ENCODE measurements at places on chromosomes 16 and 17. TPM values are rescaled to one million over a fixed set of nuclear protein-coding genes. Genes with fewer than 3 reads are reported as not detected.

DNA sequence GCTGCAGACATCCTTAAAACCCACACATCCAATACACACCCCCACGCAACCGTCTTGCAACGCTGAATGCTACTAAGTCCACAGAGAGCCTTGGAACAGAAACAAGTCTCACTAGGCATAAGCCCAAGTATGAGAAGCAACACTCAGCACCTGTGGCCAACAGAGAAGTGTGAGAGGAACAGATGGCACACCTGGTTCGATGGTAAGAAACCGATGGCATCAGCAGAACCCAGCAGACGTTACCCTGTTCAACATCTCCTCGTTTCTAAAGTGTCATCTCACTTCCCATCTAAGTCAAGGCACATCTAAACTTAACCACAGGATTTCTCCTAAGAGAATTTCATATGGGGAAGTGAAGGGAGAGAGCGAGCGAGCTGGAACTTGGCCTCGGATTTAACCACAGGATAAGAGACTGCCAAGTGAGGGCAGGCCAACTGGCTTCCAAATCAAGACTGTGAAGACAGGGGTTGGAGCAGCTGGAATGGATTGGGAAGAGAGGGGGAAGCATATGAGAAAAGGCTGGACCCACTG, 41.0 kb downstream of the NXPH3 start:
- no peak for DNase-seq

DNA sequence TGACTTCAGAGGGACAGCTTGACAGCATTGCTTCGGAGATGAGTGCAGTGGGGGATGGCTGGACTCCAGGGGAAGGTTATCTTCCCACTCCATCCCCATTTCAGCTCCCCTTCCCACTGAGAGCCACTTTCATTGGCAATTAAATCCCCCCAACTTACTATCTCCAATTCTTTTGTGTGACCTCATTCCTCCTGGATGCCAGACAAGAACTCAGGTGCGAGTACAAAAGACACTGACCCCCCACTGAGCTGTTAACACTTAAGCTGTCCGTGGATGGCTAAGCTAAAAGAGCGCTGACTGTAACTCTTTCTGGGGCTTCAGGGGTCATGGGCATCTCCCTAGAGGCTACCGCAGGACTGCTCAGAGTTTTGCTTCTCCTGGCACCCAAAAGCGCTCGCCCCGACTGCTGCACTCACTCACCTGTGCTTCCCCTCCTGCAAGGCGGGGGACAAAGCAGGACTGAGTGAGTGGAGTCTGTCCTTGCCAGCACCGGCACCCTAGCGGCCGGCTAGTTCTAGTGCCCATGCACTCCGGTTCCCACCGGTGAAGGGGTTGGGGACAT, 44.8 kb upstream of the FBXO47 start:
- DNase-seq: no peak

- peak; percentile 37 for DNase-seq
Observed at GRCh38 chr17:76370261-76370993, 14.0 kb upstream of the SPHK1 start.

- DNase-seq: no peak
Observed at GRCh38 chr17:4258867-4259266, 4.9 kb downstream of the ANKFY1 start.

DNA sequence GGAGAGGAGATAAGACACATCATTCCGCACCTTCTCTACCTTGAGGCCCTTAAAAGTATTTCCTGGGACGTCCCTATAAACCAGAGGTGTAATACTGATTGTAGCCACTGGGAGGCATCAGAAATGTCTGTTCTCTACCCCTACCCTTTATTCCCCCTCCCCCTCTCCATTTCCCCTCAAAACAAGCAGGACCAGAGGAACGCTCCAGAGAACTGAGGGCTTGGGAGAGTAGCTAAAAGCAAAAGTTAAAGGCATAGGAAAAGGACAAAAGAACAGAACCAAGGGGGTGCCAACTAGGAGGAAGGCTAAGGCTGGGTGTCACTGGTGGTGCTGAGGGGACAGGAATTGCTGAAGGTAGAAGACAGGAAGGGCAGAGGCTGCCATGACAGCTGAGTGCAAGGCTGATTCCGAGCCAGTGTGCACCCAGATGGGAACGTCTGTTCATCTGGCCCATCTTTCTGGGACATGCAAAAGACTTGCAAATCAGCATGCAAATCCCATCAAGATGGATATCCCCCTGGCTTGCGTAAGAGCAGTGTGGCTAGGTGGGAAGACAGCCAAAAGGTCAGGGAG, 6.7 kb downstream of the CAMTA2 start:
- peak; percentile 82 for DNase-seq

DNA sequence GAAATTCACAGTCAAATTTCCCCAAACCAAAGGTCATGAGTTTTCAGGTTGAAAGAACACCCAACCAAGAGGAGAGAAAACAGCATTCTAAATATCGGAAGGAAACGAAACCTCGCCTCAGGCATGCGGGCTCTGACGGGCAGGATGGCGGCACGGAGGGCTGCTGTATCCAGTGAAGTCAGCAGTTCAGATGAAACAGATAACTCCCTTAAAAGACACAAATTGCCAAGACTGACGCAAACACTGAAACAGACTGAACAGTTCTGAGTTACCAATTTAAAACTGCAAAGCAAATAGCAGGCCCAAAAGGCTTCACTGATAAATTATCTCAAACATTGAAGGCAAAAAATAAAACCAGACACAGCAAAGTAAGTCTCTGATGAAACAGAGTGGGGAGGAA, 20.6 kb upstream of the CDH15 start:
- no peak for DNase-seq

GRCh38 chr17:57284984-57285646, 28.8 kb downstream of the MSI2 start:
- no peak for DNase-seq

- DNase-seq: no peak
Observed at GRCh38 chr17:19724501-19725420, 8.4 kb upstream of the SLC47A2 start.

DNA sequence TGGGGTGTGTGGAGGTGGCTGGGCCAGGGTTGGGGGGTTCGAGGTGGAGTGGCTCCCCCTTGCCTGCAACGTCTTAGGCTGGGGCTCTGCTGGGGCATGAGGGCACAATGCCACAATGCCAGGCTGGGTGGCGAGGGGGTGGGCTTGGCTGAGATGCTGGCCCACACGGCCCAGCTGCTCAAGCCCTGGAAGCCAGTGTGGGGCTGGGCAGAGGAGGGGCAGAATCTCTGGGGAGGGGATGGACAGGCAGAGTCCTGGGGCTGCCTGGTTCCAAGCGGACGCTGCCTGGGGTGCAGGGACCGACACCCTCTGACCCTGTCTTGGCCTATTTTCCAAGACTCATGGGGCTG, 37.5 kb upstream of the SSTR5 start:
- DNase-seq: no peak

GRCh38 chr17:67260170-67260987, 15.4 kb upstream of the HELZ start:
- DNase-seq: peak; percentile 83

DNA sequence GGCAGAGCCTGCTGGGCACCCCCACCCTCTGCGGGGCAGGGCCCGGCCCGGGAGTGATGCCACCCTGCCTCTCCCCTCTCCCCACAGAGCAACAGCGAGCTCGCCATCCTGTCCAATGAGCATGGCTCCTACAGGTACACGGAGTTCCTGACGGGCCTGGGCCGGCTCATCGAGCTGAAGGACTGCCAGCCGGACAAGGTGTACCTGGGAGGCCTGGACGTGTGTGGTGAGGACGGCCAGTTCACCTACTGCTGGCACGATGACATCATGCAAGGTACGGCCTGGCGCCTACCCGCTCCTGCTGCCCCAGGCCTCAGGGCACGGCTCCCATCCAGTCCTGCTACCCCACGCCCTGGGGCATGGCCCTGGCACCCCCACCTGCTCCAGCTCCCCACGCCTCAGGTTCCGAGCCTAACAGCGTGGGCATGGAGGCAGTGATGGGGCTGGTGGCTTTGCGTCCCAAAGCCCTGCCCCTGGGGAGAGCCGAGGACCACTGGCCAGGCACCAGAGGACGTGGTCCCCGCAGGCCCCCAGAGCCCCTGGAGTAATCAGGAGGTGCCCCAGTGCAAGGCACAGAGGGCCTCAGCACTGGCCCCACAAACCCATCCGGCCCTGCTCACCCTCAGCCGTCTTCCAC, 38.4 kb downstream of the TSC2 start:
- DNase-seq: no peak

- peak; percentile 79 for DNase-seq
Observed at GRCh38 chr16:569445-570254, at the start of gene PIGQ. TSS of gene PIGQ (plus strand) at chr16:569968. CDS start at chr16:574075, 4,107 bp downstream.

- peak; percentile 52 for DNase-seq
Observed at GRCh38 chr16:75053791-75054555, 55.1 kb downstream of the ZNRF1 start.

- peak; percentile 63 for DNase-seq
Observed at GRCh38 chr16:89363621-89364393, 126.6 kb downstream of the ANKRD11 start.

DNA sequence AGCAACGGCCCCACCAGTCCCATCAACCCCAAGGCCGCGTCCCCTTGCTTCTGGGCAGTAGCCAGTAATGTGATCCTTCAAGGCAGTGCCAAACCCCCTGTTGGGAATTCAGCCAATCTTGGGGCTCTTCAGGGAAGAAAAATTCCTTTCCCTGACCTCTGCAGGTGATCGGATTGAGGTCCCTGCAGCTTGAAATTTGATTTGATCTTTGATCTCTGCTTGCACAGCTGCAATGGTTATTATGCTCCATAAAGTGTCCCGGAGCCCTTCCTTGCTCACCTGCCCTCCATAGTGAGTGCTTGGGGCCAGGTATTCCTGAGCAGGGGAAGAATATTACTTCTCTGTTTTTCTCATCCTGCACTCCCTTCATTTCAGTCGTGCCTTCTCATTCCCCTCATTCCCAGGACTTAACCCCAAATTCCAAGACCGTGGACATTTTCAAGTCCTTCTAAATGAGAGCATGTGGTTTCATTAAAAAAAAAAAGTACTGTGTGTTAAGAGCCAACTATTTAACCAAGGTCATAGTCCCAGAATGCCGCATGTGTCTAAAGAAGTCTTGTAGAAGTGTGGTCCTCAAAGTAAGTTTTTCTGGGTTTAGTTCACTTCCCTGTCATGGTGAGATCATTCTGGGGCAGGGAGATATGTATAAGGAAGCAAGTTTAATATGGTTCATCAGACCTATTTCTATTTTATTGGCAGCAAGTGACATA, 56.3 kb downstream of the SOX9 start:
- DNase-seq: no peak

- no peak for DNase-seq
Observed at GRCh38 chr17:2933606-2934005, 129.8 kb downstream of the OR1D5 start.

- peak; percentile 87 for DNase-seq
Observed at GRCh38 chr16:3021449-3022207, 1.5 kb downstream of the TNFRSF12A start.

- peak; percentile 33 for DNase-seq
Observed at GRCh38 chr16:28981517-28981916, 3.3 kb upstream of the LAT start.

- DNase-seq: peak; percentile 55
Observed at GRCh38 chr17:8109661-8110455, 8.5 kb downstream of the ALOXE3 start.

DNA sequence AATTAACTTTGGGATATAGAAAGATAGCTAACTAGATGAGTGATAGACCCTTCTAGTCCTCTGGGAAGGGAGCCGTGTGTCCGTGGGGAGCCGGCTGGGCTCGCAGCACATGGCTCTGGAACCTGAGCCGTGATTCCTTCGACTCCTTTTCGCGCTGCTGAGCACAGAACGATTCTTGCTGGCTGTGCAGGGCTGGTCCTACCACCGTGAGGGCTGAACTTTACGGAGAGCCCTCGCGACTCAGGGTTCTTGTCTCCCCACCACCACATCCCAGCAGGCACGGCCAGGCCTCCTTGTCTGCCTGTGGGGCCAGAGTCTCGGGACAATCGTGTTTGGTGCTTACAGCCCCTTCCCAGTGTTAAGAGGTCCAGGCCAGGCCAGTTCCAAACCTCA, 13.8 kb upstream of the TCF25 start:
- no peak for DNase-seq

Gene CACNG5
- 0.88 TPM for total RNA-seq

Gene OTOP3
- total RNA-seq: not detected

Gene GPRC5C
- not detected for total RNA-seq

Gene MYH1
- 0.46 TPM for total RNA-seq

Gene TEX14
- 0.50 TPM for total RNA-seq

Measured in A673 (cell line).